Activated CD4-positive, alpha-beta memory T cell treated with anti-CD3 and anti-CD28 coated beads for 36 hours (primary cell): ENCODE measurements at places on chromosomes 11 and 22. TPM values are rescaled to one million over a fixed set of nuclear protein-coding genes. Genes with fewer than 3 reads are reported as not detected.

- H3K36me3 ChIP-seq, result no peaks in the 10 kb centered on the region
- H3K27me3 ChIP-seq, result no peaks in the 10 kb centered on the region
- no peak overlapping the region for H3K27ac ChIP-seq
- DNase-seq, result no peak
These were observed 58.2 kb upstream of the RRAS2 start for GRCh38 chr11:14417186-14417585.

GRCh38 chr11:27215471-27216269, 147.3 kb downstream of the CCDC34 start:
- H3K27ac ChIP-seq, result no peak overlapping the region
- DNase-seq, result no peak
- peaks cover 12% of the 10 kb centered on the region for H3K27me3 ChIP-seq

AP5B1 gene
- 14.5 TPM for total RNA-seq

GRCh38 chr22:23061471-23062280, 8.6 kb upstream of the GNAZ start:
- H3K4me3 ChIP-seq, result no peak overlapping the region
- no peaks in the 10 kb centered on the region for H3K4me1 ChIP-seq
- H3K27me3 ChIP-seq, result no peaks in the 10 kb centered on the region
- peaks cover 3% of the 10 kb centered on the region for H3K36me3 ChIP-seq

ACTN3 gene
- 0.15 TPM for total RNA-seq

DNA sequence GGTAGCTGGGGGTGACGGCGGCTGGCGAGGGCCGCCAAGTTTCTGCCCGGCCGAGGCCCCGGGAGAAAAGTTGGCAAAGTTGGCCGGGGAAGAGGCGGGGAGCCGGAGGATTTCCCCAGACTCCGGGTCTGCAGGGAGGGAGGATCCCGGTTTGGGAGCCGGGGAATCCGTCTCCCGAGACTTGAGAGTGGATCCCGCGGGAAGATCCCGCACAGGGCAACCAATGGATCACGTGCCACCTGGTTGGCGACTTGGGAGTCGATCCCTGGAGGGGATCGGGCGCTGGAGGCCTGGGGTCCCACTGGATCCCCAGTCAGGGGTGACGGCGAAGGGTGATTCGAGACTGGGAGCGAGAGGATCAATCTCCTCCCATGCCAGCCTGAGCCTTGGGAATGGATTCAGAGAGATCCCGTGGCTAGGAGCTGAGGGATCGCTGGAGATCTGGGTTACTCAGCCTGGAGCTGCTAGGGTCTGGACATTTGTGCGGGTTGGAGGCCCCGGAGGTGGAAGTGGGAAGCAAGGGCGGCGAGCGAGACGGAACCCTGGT, 394 bp downstream of the KIAA1671 start:
- no peak for DNase-seq
- peak overlapping the region; percentile 45 for H3K4me3 ChIP-seq
- H3K36me3 ChIP-seq, result no peaks in the 10 kb centered on the region

DTX4 gene
- 0.07 TPM for total RNA-seq

- H3K4me1 ChIP-seq, result peaks cover 47% of the 10 kb centered on the region
- H3K27ac ChIP-seq, result peak overlapping the region; percentile 96
- H3K4me3 ChIP-seq, result peak overlapping the region; percentile 93
- H3K27me3 ChIP-seq, result no peaks in the 10 kb centered on the region
- no peak for DNase-seq
- H3K36me3 ChIP-seq, result peaks cover 50% of the 10 kb centered on the region
These were observed 826 bp upstream of the EEF1G start for GRCh38 chr11:62574363-62575071.

CADM1 gene
- total RNA-seq, result 0.95 TPM

CHRNA10 gene
- total RNA-seq, result 1.0 TPM

- peak overlapping the region; percentile 85 for H3K4me3 ChIP-seq
- no peaks in the 10 kb centered on the region for H3K27me3 ChIP-seq
- DNase-seq, result no peak
- H3K4me1 ChIP-seq, result peaks cover 85% of the 10 kb centered on the region
- peaks cover 74% of the 10 kb centered on the region for H3K36me3 ChIP-seq
These were observed 2.3 kb downstream of the CXCR5 start for GRCh38 chr11:118885831-118886565.

- peak overlapping the region; percentile 98 for H3K4me3 ChIP-seq
- peaks cover 60% of the 10 kb centered on the region for H3K4me1 ChIP-seq
- H3K27ac ChIP-seq, result peak overlapping the region; percentile 62
These were observed 530 bp downstream of the USP35 start for GRCh38 chr11:78189174-78189724.

DNA sequence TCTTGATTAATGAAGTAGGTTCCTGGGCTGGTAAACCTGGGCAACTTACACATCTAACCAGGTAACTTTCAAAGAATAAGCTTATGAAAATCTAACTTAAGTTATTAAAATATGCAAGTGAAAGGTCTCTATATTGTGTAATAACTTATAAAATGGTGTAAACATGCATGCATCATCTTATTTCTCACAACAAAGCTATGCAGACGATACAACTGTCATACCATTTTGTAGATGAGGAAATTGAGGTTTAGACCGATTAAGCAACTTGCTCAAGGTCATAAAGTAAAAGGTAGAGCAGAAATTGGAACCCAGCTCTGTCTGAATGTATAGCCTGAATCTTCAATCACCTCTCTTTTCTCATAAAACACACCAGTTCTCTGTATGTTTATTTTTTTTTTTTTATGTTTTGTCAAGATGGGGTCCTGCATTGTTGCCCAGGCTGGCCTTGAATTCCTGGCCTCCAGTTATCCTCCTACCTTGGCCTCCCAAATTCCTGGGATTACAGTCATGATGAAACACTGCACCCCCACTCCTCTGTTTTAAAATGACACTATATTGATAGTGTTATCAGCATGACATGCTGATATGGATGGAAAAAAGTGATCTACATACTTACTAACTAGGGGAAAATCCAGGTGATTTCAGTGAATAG, 109.6 kb downstream of the SGSM3 start:
- DNase-seq, result no peak
- H3K36me3 ChIP-seq, result no peaks in the 10 kb centered on the region
- H3K4me1 ChIP-seq, result peaks cover 19% of the 10 kb centered on the region
- H3K27me3 ChIP-seq, result no peaks in the 10 kb centered on the region
- H3K27ac ChIP-seq, result no peak overlapping the region

POU2AF2 gene
- total RNA-seq, result not detected

DNA sequence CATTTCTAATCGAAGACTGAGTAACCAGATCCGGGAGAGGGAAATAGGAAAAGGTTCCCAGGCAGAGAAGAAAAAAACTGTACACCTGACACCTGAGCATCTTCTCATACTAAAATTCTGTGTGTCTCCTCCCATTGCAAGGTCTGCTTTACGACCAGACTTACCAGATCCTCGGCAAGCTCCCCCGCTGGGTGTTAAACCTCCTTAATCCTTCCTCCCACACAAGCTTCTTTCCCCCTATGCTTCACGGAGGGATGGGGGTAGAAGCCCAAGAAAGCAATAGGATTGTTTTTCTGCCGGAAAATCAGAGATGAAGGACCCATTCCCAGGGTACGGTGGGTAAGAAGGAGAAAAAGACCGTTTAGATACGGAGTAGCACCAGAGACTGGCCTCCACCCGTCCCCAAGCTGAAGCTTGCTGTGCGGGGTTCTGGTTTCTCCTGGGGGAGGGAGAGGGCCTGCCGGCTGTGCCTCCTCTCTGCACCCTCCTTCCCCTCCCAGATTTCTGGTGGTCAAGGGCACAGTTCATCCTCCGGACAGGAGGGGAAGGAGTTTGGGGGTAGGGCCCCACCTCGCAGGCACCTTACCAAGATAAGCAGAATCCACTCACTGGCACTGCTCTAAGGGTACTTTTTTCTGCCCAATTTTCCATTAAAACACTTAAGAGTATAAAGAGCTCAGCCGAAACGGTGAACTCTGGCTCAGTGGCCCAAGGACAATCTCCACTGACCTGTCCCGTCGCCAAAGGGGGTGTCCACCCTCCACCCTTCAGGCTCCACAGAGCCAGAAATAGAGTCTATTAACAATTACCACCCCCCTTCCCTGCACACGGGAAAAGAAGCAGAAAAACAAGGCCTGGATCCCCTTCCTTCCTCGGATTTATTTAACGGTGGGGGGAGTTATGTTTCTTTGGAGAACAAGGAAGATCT, 1.2 kb downstream of the TOB2 start:
- peak overlapping the region; percentile 98 for H3K27ac ChIP-seq
- peaks cover 24% of the 10 kb centered on the region for H3K36me3 ChIP-seq
- DNase-seq, result peak; percentile 45
- H3K4me3 ChIP-seq, result peak overlapping the region; percentile 94
- H3K4me1 ChIP-seq, result peaks cover 30% of the 10 kb centered on the region
- H3K27me3 ChIP-seq, result no peaks in the 10 kb centered on the region

DNA sequence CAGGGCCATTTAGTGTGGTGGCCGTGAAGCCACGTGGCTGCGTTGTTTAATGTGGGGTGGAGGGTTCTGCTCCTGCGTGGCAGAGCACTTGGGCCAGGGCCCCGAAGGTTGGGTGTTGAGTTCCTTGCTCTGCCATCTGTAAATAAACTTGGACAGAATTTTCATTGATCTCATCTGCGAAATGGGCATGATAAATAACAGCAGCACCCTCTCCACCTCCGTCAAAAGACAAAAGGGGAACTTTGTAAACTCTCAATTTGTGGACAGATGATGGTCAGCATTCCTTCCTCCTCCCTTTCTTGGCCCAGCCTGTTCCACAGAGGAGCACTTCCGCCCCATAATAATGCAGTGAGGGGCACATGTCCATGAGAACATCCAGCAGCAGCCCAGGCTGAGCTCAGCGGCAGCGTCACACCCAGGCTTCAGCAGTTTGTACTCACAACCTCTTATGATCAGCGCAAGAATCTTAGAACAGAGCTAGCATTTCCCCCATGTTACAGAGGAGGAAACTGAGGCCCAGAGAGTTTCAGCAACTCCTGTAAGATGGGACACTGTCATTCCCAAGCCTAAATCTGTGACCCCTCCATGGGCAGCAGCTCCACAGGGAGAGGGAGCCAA, 874.5 kb downstream of the BRD1 start:
- no peak overlapping the region for H3K27ac ChIP-seq
- H3K4me1 ChIP-seq, result no peaks in the 10 kb centered on the region
- H3K4me3 ChIP-seq, result no peak overlapping the region
